Activated CD8-positive, alpha-beta memory T cell treated with anti-CD3 and anti-CD28 coated beads, Interleukin-2, amount 50 U/mL, for 48 hours (primary cell): ENCODE measurements at places on chromosomes 7 and 10.

GRCh38 chr7:69906283-69906995 is 308.2 kb downstream of the AUTS2 start:
- DNase-seq, result no peak

- no peak for DNase-seq
Measured at GRCh38 chr7:134307320-134307719, 9.4 kb downstream of the SLC35B4 start.

GRCh38 chr7:17495655-17496394 is 197.4 kb downstream of the AHR start:
- no peak for DNase-seq

- no peak for DNase-seq
Measured at GRCh38 chr10:19629567-19629966, 186.7 kb upstream of the PLXDC2 start.

DNA sequence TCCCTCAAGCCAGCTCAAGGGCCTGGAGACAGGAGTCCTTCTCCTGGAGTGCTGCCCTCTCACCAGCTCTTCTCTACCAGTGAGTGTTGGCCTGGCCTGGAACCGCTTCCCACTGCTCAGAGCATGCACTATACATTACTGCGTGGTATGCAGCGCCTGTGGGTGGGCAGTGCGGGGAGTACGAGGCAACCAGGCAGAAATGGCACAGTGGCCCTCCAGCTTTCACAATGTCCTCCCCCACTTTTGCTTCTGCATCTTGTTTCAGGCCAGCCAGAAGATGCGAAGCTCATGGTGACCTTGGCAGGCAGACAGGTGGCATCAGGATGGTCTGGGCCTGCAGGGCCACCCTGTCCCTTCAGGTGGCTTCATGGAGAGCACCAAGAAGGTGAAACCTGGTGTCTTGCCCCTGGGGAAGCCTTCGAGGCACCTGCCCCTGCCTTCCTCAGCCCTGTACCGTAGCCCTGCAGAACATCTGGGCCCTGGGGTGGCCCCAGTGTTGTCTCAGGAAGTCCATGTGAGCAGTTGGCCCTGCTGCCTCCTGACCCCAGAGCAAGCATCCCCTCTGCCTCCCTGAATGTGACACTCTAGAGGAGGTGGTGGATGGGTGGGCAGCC is 35.8 kb downstream of the RASGEF1A start:
- peak; percentile 54 for DNase-seq

DNA sequence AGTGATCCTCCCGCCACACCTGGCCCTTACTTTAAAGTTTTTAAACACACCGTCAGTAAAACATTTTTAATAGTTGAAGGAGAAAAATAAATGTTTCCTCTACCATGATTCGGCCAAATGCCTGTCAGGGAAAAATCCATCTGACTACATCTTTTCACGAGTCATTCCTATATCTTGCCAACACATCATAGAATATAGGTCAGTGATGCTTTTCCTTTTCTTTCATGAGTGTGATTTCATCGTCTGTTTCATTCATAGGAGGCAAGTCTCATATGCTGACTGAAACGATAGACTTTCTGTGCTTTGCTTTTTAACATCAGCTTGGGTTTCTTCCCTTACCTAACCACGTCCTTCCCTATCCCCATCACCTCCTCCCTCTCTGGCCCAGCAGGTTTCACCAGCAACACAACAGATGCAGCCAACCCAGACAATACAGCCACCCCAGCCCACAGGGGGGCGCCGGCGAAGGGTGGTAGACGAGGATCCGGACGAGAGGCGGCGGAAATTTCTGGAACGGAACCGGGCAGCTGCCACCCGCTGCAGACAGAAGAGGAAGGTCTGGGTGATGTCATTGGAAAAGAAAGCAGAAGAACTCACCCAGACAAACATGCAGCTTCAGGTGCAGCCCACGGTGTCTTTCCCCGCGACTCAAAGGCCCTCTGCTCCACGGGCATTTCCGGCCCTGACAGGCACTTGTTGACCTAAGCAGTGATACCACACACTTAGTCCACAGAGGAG is 149.2 kb downstream of the TRIL start:
- no peak for DNase-seq

DNA sequence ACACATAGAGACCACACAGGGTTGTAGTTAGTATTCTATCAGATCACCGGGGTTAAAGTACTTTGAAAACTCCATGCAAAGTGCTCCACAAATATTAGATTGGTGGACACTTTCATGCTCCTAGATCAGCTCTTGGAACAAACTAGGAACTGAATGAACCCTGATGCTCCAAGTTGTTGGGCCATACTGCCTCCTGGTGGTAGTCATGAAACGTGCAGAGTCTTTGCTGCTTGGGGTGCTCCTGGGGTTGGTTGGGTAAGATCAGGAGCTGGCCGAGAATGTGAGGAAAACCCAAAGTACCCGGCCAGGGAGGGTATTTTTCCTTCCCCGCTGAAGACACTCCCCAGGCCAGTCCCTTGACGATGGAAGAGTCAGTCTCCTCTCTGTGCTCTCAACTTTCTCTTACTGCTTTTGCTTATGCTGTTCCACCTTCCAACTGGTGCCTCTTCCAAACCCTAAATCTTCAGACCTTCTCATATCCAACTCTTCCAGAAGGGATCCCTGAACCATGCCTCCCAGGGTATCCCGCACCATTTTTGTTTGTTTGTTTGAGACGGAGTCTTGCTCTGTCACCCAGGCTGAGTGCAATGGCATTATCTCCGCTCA is 918 bp upstream of the RPEL1 start:
- peak; percentile 70 for DNase-seq

DNA sequence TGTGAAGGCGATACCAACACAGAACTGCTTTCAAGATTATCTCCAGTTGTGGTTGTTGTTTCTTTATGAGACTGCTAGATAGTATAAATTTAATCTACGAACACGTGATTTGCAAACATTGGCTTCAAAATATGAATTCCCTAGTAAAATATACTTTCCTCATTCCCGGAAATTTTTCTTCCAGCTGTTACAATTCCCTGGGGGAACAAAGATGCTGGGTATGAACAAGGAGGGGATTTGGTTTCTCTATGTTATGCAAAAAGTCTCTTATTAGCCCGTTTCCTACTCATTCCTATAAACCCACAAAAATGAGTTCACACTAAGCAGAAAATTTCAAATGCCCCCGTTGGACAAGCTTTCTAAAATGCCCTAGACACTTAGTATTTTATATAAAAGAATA is 928.3 kb downstream of the CNTNAP2 start:
- no peak for DNase-seq

DNA sequence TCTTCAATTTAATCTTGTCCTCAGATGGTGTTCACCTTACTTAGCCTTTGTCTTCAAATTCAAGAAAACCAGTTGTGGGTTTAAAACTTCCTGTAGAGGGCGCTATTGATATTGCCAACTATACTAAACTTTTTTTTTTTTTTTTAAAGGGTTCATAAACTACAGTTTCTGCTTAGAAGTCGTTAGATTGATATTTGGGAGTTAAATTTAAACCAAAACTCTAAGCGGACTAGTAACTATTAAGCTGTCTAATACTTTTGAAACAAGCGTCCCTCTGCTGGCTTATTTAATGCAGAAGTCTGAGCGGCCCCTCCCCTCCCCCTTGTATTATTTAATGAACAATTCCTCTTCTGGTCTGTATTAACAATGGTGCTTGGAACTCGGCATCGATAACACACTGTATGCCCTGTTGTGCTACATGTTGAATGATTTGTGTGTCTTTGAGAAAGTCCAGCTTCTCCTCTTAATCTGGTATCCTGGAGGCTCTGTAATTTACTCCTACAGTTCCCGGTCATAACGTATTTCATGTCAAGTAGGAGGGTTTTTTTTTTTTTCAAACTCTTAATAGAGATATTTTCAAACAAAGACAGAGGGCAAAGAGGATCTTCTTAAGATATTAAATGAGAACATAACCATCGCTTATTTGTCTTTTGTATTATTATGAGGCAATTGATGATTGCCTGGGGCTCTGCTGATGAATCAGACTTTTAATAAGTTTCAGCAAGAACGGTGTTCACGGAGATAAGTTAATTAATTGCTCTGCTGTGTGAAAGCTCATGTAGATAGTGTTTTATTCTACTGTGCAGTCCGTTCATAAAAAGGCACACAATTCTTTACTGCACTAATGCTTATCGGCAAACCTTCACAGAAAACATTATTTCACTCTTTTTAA is 22.6 kb upstream of the CREB5 start:
- no peak for DNase-seq

DNA sequence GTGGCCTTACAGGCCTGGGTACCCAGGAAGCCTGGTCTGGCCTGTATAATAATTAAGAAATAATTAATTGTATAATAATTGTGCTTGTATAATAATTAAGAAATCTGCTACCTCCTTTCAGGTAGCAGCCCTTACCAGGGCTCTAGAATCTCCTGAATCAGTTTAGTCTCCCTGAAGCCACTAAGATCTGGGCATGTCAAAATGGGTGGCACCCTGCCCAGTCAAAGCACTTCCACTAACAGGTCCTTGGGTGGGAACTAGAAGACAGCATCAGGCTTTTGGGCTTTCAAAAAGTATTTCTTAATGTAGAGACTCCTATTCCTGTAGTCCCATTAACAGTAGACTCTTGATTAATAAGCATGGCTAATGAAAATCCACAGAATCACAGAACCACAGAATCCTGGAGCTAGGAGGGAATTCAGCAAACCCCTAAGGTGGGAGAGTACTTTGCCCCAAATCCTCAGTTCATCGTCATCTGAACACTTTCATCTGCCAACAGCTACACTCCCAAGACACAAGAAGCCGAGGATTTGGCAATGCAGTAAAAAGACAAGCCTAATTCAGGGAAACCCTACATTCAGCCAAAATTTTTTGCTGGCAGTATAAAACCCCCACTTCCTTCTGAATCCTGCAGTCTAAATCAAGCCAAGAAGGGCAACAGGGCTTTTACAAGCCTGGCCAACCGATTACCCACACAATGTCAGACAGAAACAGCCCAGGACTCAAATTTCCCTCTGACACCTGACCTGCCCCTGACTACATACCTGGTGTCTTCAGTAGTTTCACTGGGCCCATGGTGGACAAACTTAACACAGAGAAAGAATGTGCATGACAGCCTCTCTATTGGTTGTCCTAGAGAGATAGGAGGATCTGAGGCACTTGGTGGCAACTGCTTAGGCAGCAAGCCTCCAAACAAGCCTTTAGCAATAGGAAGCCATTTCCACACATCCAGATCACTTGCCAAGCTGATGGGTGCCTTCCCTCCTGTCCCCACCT is 5.9 kb upstream of the IL6 start:
- no peak for DNase-seq

- DNase-seq, result no peak
Measured at GRCh38 chr7:111240371-111240770, 149.4 kb downstream of the LRRN3 start.

- DNase-seq, result no peak
Measured at GRCh38 chr7:95316588-95316987, 7.7 kb downstream of the PON1 start.

- no peak for DNase-seq
Measured at GRCh38 chr10:49740346-49741107, 21.6 kb downstream of the OGDHL start.

GRCh38 chr10:96992721-96993120 is 160.6 kb downstream of the LCOR start:
- DNase-seq, result no peak

- DNase-seq, result no peak
Measured at GRCh38 chr10:43965918-43966570, 317.4 kb upstream of the ZNF32 start.

GRCh38 chr7:67661-68395 is 124.5 kb upstream of the FAM20C start:
- DNase-seq, result no peak
